Cerebellum (tissue), 4 donors: ENCODE measurements at places on chromosomes 4 and X.

DNA sequence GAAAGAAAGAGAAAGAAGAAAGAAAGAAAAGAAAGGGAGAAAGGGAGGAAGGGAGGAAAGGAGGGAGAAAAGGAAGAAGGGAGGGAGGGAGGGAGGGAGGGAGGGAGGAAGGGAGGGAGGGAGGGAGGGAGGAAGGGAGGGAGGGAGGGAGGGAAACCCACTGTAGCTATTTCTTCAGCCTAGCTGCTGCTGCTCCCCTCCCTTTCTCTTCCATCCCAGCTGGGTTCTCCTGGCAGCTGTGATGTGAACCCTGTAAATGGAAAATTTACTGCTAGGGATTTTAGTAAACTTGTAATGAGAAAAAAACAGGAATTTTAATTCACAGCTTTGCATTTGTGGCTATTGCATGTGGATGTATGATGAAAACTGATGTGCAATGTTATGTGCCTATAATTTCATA lies 8.0 kb downstream of the NR0B1 start:
- DNase-seq = no peak

- no peak for DNase-seq
Measured at GRCh38 chr4:74667438-74667837, 126.9 kb downstream of the BTC start.

GRCh38 chr4:101471201-101471600 lies 123.9 kb upstream of the PPP3CA start:
- DNase-seq = no peak

- peak; percentile 64 for DNase-seq
Measured at GRCh38 chrX:103356130-103356798, at the start of gene TCEAL9. Gene TCEAL9, plus strand, starts transcription at chrX:103356506. Its CDS starts 1,179 bp downstream, at chrX:103357685.

DNA sequence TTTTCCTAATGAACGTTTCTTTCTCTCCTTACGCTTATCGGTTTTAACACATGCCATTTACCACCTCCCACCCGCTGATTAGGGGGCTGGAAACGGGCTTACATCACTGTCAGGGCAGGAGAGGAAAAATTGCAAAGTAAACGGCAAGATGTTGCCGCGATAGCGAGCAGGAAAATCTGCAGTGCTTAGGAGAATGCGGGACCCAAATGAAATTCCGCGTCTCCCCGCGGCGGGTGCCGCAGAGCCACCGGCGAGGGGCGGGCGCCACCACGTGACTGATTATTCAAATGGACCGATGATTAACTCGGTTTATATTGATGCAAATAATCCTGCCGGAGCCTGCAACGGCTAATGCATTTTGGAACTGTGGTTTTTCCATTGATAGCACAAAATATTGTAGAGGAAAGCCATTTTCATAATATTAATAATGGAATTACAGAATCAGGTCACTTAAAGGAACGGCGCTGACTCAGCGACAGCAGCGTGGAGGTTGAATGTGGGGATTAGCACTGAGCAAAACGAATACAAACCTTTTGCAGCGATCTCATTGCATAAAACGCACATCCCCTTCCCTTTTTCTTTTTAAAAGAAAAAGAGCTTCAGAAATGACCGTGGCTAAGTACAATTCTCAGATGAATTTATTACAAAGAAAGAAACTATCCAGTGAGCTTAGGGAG lies 224.2 kb downstream of the STIM2 start:
- peak; percentile 36 for DNase-seq

DNA sequence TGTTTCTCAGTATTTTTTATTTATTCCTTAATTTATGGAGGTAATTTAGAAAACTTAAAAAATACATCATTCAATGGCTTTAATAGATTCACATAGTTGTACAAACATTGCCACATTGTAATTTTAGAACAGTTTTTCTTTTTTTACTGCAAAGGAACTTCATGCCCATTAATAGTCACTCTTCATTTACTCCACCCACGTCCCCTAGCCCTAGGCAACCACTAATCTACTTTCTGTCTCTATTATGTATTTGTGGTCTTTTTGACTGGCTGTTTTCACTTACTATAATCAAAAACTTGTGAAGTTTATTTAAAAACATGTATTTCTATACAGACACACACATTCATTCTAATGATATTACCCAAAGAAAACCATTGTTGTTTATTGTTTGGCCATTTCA lies 664.8 kb downstream of the GRID2 start:
- DNase-seq = no peak

DNA sequence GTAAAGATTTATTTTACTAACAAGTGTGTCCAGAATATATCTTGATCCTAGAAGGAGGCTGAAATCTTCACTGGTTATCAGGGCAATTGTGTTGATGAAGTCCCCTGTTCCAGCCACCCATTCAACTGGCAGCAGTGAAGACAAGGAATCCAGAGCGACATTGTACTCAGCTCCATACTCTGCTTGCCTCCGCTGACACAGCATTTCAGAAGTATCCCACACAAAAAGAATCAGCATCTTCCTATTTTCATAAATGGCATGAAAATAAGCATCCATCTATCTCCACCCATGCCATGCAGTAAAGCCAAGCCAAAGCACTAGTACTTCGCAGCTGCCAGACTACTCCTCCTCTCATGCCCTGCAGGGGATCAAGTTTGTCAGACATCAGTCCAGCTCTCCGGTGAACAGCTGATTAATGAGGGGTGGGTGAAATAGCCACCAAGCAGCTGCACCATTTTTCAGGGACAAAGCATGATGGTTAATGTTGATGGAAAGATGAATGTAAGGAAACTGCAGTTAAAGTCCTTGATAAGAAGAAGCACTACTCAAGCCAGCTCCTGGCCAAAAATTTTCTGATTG lies 54.0 kb downstream of the COL25A1 start:
- no peak for DNase-seq

- no peak for DNase-seq
Measured at GRCh38 chrX:121122332-121122731, 74.9 kb downstream of the GLUD2 start.

DNA sequence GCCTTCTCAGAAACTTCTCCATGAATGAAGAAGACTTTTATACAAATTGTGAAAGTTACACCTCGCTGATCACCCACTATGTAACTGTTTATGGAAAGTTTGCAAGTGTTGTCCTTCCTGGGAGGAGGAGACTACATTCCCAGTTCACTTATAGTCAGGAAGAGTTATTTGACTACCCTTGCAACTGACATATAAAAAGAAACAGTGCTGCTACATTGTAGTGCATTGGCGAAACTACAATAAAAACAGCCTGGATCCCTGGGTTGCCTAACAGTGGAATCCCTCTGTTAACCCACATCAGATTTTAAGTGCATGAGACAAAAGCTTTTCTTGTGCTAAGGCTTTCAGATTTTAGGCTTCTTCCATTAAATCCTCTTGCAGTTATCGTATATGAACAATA lies 30.4 kb downstream of the MAGEB10 start:
- no peak for DNase-seq

DNA sequence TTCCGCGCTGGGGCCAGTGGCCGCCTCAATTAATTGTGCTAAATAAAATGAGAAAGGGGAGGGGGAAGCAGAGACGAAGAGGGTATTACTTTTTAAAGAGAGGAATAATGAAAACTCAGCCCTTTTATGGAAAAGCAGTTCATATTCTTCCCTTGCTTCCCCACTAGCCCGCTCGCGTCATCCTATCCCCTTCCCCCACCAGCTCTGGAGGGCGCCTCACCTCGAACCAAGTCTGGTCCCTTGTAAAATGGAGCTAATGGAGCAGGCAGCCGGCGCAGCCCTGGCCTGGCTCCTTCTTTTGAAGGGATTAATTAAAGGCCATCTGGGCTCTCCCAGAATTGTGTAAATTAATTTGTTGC lies 511 bp upstream of the NKX6-1 start:
- no peak for DNase-seq

GRCh38 chr4:186341655-186342054 lies 75.7 kb downstream of the F11 start:
- DNase-seq = no peak

GRCh38 chr4:88606832-88607231 lies 14.6 kb downstream of the HERC3 start:
- no peak for DNase-seq

DNA sequence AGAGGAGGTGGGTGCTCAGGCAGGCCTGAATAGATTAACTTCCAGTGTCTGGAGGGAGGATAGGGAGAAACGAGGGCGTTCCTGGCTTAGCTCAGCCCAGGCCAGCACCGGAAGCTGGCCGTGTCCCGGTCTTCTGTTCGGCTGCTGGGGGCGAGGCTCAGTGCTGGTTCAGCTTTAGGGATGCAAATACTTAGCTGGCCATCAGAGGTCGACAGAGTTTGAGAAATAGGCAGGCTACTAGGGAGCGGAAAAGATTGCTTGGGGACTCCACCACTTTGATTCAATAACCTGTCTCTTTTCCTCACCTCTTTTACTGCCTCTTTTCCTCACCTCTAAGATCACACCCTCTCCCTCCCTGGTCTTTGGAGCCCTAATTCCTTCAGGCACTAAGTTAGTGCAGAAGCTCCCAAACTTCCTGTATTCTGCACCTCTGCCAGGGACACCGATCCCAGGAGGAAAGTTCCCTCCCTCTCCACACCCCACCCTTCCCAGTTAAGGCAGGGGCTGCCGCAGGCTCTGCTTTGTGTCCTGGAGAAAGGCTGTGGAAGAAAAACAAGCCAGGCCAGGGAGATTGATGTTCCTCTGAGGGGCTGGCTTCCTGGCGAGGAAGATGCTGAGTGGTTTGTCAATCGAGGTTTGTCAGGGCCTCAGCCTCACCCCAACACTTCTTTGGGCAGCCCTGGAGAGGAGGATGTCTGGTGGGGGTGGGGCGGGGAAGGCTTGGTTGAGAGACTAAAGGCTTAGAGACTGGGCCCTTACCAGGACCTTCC lies 6.0 kb upstream of the EFNB1 start:
- DNase-seq = peak; percentile 32

GRCh38 chr4:140743194-140743931 lies 12.8 kb downstream of the TBC1D9 start:
- no peak for DNase-seq

DNA sequence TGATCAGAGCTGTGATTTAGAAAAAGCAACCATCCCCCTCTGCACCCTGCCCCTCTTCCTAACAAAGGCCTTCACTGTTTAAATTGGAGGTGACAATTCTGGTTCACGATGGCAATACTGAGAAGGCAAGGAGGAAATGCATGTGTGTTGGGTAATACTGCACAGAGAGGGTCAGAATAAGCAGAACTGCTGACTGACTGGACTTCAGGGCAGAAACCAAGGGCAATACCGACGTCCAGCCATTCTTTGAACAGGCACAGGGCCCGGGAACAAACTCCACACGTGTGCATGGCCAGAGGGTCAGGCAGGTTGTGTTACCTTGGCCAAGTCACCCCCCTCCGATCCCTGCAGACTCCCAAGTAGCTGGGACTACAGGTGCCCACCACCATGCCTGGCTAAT lies 6.0 kb downstream of the ACSL1 start:
- DNase-seq = no peak

- DNase-seq = peak; percentile 70
Measured at GRCh38 chr4:1216869-1217294, 32.0 kb downstream of the CTBP1 start.

DNA sequence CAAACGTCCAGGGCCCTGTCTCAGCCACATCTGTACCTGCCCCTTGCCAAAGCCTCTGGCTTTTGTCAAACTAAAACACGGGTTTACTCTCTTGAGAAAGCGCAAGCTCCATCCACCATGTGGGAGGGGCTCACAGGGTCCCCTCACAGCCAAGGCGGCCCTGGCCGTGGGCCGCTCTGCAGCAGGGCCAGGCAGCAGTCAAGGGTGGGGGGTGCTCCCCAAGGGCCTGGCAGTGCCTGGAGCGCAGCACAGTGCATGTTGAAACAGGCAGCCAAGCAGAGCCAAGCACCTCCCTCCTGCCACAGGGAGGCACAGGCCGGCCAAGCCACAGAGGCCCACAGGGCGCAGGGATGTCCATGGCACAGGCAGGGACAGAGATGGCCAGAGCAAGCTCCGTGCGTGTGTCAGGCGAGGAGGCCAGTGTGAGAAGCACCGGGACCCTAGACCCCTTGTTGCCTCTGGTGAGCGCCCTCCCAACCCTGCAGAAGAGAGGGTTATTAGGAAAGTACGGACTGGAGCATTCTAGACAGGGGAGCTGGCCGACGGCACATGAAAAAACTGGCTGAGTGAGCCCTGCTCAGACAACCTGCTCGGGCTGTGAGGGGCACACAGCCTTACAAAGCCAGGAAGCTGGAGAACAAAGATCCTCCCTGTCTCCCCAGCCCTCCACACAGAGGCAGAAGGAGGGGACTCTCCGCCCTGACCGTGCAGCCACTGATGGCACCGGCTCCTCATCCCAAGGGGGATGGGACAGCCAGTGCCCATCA lies 39.0 kb downstream of the FAM53A start:
- peak; percentile 75 for DNase-seq

DNA sequence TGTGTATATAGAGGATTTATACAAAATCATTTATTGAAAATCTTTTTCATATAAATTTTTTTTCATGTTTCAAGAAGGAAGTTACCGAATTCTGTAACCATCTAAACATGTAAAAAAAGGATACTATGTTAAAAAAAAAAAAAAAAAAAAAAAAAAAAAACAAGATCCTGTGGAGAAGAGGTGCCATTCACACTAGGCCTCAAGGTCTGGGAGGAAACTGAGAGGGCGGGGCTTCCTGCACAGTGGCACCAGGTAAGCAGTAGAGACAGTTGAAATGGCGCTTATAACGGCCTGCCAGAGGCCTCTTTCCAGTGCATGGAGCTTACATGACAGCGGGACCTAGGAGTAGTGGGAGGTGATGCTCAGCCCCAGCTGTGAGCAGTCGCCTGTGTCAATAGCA lies 17.5 kb downstream of the TRAPPC2 start:
- no peak for DNase-seq

GRCh38 chr4:158826057-158826456 lies 57.2 kb downstream of the FNIP2 start:
- DNase-seq = no peak

DNA sequence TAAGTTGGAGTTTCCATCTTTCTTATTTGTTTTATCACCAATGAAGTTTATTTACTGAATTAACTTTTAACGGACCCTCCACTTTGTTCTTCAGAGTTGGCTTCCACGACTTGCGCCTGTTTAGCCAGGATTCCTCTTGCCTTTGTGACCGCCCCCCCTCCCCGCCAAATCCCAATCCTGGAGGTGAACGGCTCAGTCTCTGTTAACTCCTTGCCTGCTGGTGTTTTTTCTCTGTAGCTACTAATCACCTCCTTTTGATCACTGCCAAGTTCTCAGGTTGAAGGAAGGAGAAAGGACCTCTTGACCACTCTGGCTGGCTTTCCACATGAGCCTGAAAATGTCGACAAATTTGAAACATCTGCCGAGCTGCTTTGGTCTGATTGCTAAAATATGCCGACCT lies 46.8 kb upstream of the BCOR start:
- DNase-seq = no peak
